Activated T-helper 17 cell treated with anti-CD3 and anti-CD28 coated beads, Interleukin-2, amount 50 U/mL, for 72 hours (primary cell): ENCODE measurements at places on chromosomes 7 and 10.
A peak's percentile ranks its signal among the peaks of the same experiment; 100 is the strongest.

- H3K27ac ChIP-seq = no peak overlapping the region
- no peaks in the 10 kb centered on the region for H3K36me3 ChIP-seq
- H3K27me3 ChIP-seq = no peaks in the 10 kb centered on the region
- H3K4me3 ChIP-seq = no peak overlapping the region
Measured at GRCh38 chr10:110793886-110794285, 77.8 kb upstream of the PDCD4 start.

DNA sequence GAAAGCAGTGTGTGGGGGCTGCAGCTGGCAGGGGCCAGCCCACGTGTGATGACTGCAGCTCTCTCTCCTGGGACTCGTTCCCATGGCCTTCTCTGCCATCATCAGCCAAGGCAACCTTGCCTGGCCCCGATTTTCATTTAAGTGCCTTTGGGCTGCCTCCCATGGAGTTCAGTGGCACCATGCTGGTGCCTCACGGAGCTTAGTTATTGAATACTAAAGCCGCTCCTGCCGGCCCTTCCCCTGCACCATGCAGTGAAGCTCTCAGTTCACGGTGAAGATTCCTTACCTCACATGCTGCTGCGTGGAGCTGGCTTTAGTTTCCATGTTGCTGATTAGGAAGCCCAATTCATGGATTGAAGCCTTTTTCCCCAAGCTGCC is 141.5 kb upstream of the EEPD1 start:
- no peak for ATAC-seq
- H3K4me1 ChIP-seq = no peaks in the 10 kb centered on the region
- no peak overlapping the region for H3K4me3 ChIP-seq
- H3K27ac ChIP-seq = no peak overlapping the region

DNA sequence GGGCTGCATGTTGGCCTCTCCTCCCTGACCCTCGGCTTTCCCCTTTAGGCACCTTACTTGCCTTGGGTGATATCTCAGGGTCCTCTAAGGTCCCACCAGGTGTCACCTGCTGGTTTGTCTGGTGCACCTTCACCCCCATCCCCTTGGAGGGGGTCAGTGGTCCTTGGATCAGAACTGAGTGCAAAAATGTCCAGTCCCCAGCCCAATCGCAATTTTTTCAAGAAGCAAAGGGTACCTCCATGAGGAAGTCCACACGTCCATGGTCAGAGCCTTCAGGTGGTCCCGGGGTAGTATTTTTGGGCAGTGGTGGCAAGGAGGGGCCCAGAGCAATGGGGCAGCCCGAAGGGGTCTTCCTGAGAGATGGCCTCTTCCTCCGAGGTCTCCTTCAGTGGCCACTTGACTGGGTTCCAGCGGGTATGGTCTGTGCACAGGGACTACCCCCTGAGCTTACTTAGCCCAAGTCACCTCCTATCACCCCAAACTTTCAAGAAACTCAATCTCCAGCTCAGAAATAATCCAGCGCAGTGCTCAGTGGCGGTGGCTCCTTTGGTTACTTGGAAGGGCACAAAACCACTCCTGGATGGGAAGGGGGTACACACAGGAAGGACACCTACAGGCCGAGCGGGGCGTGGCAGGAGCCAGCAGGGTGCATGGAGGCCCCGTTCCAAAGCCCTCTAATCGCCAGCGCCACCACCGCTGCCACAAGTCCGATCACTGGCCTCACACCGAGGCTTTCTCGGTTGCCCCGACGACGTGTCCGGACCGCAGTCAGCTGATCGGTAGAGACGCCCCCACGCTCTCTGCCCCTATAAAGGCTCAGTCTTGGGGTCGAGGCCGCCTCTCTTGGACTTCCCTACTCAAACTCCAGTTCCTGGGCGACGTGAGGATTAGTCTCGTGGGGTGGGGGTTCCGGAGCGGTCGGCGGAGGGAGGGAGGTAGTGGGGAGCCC is 4.5 kb downstream of the SAP25 start:
- peak overlapping the region; percentile 75 for H3K27ac ChIP-seq
- H3K4me1 ChIP-seq = peaks cover 15% of the 10 kb centered on the region
- peak overlapping the region; percentile 42 for H3K4me3 ChIP-seq
- peaks cover 25% of the 10 kb centered on the region for H3K36me3 ChIP-seq

- no peaks in the 10 kb centered on the region for H3K27me3 ChIP-seq
- no peak overlapping the region for H3K27ac ChIP-seq
- ATAC-seq = no peak
- H3K36me3 ChIP-seq = no peaks in the 10 kb centered on the region
- no peak overlapping the region for H3K4me3 ChIP-seq
Measured at GRCh38 chr10:101901340-101901739, 57.7 kb upstream of the KCNIP2 start.

DNA sequence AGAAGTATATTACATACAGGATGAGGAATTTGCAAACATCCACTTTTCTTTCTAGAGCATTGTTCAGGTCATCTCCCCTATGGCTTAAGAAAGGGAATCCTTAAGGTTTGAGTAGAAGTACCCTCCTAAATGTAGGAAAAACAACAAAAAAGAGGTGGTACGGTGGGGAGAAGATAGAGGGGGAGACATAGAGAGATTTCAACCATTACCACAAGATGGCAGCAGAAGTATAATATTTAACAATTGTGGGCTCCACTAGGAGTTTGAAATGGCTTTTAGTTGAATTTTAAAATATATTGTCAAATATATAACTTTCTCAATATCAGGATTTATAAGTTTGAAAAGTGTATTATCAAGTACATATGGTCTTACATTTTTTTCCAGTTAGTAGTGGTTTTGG is 72.7 kb upstream of the PRKG1 start:
- no peaks in the 10 kb centered on the region for H3K36me3 ChIP-seq
- no peaks in the 10 kb centered on the region for H3K4me1 ChIP-seq
- H3K4me3 ChIP-seq = no peak overlapping the region
- H3K27ac ChIP-seq = no peak overlapping the region
- ATAC-seq = no peak

GRCh38 chr7:22363756-22364422 is 6.9 kb upstream of the RAPGEF5 start:
- H3K27ac ChIP-seq = no peak overlapping the region
- no peak for ATAC-seq
- no peaks in the 10 kb centered on the region for H3K36me3 ChIP-seq
- H3K4me1 ChIP-seq = no peaks in the 10 kb centered on the region
- H3K4me3 ChIP-seq = no peak overlapping the region

DNA sequence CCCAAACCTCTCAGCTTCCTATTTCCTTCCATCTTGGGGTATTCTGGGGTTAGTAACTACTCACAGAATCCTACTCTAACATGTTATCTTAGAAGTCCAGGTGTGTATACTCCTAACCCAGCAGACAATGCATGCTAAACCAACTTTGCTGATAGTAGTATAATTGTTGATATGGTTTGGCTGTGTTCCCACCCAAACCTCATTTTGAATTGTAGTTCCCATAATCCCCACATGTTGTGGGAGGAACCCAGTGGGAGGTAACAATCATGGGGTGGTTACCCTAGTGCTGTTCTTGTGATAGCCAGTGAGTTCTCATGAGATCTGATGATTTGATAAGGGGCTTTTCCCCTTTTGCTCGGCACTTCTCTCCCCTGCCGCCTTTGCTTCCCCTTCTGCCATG is 135.1 kb downstream of the CHRM2 start:
- ATAC-seq = no peak
- H3K36me3 ChIP-seq = no peaks in the 10 kb centered on the region
- no peak overlapping the region for H3K4me3 ChIP-seq
- no peaks in the 10 kb centered on the region for H3K4me1 ChIP-seq

DNA sequence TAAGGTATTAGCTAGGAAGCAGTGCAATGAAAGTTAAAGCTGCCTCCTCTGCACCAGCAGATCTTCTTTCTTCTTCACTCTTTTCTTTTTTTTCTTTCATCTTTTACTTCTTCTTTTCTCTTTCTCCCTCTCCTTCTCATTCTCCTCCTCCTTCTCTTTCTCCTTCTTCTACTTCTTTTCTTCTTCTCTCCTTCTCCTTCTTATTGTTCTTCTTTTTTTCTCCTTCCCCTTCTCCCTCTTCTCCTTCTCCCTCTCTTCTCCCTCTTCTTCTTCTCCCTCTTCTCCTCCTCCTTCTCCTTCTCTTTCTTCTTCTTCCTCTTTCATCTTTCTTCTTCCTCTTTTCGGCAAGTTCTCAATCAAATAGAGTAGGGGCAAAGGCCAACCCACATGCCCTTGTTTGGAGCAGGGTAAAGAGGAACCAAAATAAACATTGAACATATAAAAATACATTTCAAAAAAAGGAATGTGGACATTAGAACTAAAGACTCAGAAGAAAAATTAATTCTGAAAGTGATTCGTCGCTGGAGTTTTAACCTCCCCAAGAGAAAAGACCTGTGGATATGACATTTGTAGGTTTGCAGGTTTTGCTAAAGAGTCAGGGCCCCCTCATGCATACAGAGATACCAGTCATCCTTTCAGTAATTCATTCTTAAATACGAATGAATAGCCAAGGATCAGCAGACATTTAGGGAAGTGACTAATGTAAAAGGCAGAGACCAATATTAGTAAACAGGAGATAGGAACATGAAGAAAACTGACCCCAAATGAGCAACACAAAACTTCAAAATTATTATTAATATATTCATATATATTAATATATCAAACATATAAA is 93.0 kb upstream of the RSU1 start:
- no peak overlapping the region for H3K4me3 ChIP-seq
- no peak for ATAC-seq
- H3K4me1 ChIP-seq = no peaks in the 10 kb centered on the region

- peak overlapping the region; percentile 32 for H3K4me3 ChIP-seq
- peaks cover 54% of the 10 kb centered on the region for H3K4me1 ChIP-seq
- peak overlapping the region; percentile 78 for H3K27ac ChIP-seq
Measured at GRCh38 chr7:116232920-116233319, 22.6 kb downstream of the TES start.

- peak overlapping the region; percentile 14 for H3K4me3 ChIP-seq
- no peak overlapping the region for H3K27ac ChIP-seq
- H3K36me3 ChIP-seq = peaks cover 6% of the 10 kb centered on the region
- no peaks in the 10 kb centered on the region for H3K27me3 ChIP-seq
- ATAC-seq = peak; percentile 47
Measured at GRCh38 chr10:31918671-31919409, 9.8 kb downstream of the ARHGAP12 start.

DNA sequence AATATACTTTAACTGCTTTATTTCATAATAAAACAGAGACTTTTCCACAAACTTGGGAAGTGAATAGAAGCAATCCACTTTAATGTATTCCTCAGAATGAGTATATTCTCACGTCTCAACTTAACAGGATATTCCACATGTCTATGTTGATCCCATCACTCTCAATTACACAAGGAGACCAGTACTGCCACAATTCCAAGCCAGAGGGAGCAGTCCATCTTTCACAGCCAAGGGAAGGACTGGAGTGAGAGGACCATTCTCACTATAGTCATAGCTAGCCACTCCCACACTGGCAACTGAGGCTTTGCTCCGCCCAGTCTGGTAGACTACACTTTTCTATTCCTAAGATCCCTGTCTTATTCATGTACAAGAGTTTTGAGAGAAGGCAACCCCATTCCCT is 553.9 kb downstream of the CNTNAP2 start:
- no peaks in the 10 kb centered on the region for H3K27me3 ChIP-seq
- H3K27ac ChIP-seq = no peak overlapping the region
- H3K4me1 ChIP-seq = no peaks in the 10 kb centered on the region
- H3K36me3 ChIP-seq = no peaks in the 10 kb centered on the region

DNA sequence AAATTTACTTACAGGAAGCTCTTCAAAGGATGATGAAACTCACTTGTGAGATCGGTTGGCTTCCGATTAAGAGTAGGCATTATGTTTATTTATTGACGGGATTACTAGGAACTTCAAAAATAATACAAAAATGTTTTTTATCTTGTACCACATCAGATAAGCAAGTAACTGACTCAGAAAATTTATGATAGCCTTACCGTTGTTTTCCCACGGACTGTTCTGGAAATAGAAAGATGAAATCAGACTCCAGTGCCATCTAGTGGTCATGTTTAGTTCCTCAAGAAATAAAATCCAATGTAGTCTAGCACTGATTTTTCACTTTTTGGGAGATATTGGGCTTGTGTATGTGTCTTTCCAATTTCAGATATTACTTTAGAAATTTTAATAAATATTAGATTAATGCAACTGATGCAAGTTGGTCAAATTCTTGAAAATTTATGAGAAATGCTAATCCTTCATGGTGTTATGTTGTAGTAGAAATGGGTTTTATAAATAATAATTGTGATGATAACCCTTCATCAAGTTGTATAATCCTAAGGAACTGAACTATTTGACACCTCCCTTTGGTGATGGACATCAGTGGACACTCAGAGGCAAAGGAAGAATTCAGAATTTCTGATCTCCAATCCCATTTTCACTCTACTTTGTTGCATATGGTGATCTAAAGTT is 168.8 kb downstream of the TMEM26 start:
- no peak for ATAC-seq
- no peaks in the 10 kb centered on the region for H3K36me3 ChIP-seq
- no peak overlapping the region for H3K27ac ChIP-seq

GRCh38 chr10:44030132-44030531 is 354.8 kb downstream of the CXCL12 start:
- no peak overlapping the region for H3K4me3 ChIP-seq
- no peaks in the 10 kb centered on the region for H3K4me1 ChIP-seq
- peaks cover 10% of the 10 kb centered on the region for H3K27me3 ChIP-seq
- ATAC-seq = peak; percentile 75
- H3K27ac ChIP-seq = no peak overlapping the region

- no peaks in the 10 kb centered on the region for H3K27me3 ChIP-seq
- ATAC-seq = no peak
- peak overlapping the region; percentile 92 for H3K4me3 ChIP-seq
- H3K36me3 ChIP-seq = peaks cover 27% of the 10 kb centered on the region
- peaks cover 10% of the 10 kb centered on the region for H3K4me1 ChIP-seq
Measured at GRCh38 chr7:12685550-12685949, 1.9 kb upstream of the ARL4A start.

GRCh38 chr10:59002011-59002410 is 174.4 kb upstream of the PHYHIPL start:
- H3K4me3 ChIP-seq = no peak overlapping the region
- ATAC-seq = no peak
- no peaks in the 10 kb centered on the region for H3K4me1 ChIP-seq
- H3K27me3 ChIP-seq = peaks cover 6% of the 10 kb centered on the region

- no peak overlapping the region for H3K27ac ChIP-seq
- no peaks in the 10 kb centered on the region for H3K36me3 ChIP-seq
- no peak for ATAC-seq
- no peaks in the 10 kb centered on the region for H3K4me1 ChIP-seq
- H3K27me3 ChIP-seq = peaks cover 4% of the 10 kb centered on the region
Measured at GRCh38 chr7:23909426-23909825, 199.4 kb downstream of the STK31 start.

- H3K27me3 ChIP-seq = no peaks in the 10 kb centered on the region
- H3K36me3 ChIP-seq = peaks cover 19% of the 10 kb centered on the region
- ATAC-seq = peak; percentile 20
- peaks cover 40% of the 10 kb centered on the region for H3K4me1 ChIP-seq
- H3K27ac ChIP-seq = peak overlapping the region; percentile 81
Measured at GRCh38 chr7:50409856-50410745, 40.0 kb downstream of the FIGNL1 start.
